Heart right ventricle (tissue), 16 donors: ENCODE measurements at places on chromosomes 4 and X. TPM values are rescaled to one million over a fixed set of nuclear protein-coding genes. Genes with fewer than 3 reads are reported as not detected.

- no peaks in the 10 kb centered on the region for H3K36me3 ChIP-seq
- no peak overlapping the region for H3K27ac ChIP-seq
- no peaks in the 10 kb centered on the region for H3K27me3 ChIP-seq
- H3K4me3 ChIP-seq, result no peak overlapping the region
Observed at GRCh38 chr4:135227842-135228241, 1026.3 kb upstream of the PABPC4L start.

DNA sequence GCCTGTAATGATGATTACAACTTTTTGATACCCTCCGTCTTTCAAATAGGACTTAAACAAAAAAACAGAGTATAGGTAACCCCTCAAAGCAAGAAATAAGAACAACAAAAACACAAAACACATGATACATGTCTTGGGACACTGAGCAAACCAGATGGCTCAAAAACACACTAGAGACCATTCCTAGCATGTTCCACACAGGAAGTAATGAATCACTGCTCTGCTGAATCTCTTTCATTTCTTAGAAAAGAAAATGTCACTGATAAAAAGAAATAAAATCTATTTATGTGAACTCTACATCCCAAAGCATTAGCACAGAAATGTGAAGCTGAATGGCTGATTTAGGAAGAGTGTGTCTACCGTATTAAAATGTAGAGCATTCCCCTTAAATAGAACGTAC lies 134.5 kb upstream of the IL15 start:
- no peak for DNase-seq
- no peaks in the 10 kb centered on the region for H3K4me1 ChIP-seq
- H3K4me3 ChIP-seq, result no peak overlapping the region
- no peaks in the 10 kb centered on the region for H3K27me3 ChIP-seq
- H3K27ac ChIP-seq, result no peak overlapping the region

DNA sequence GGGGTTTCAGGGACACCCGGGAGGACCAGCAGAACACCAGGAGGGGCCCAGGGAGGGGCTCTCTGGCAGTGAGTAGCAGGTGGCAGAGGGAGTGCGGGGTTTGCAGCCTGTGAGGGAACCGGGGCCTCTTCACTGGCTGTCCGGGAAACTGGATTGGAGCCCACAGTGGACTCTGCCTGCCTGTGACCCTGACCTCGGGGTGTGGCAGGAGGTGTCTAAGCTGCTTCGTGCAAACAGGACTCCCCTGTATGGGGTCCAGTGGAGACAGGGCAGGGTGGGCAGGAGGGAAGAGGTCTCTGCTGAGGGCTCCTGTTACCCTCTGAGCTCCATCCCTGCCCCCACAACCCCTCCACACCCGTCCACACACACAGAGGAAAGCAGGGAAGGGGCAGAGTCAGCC lies 50.1 kb downstream of the FAM53A start:
- no peak overlapping the region for H3K4me3 ChIP-seq
- no peaks in the 10 kb centered on the region for H3K36me3 ChIP-seq
- DNase-seq, result no peak
- H3K27me3 ChIP-seq, result no peaks in the 10 kb centered on the region
- no peak overlapping the region for H3K27ac ChIP-seq
- H3K4me1 ChIP-seq, result no peaks in the 10 kb centered on the region

- DNase-seq, result no peak
- no peaks in the 10 kb centered on the region for H3K36me3 ChIP-seq
- no peaks in the 10 kb centered on the region for H3K27me3 ChIP-seq
- no peak overlapping the region for H3K27ac ChIP-seq
Observed at GRCh38 chr4:10979032-10979431, 294.5 kb upstream of the CLNK start.

- H3K4me1 ChIP-seq, result no peaks in the 10 kb centered on the region
- no peaks in the 10 kb centered on the region for H3K36me3 ChIP-seq
- DNase-seq, result no peak
- no peak overlapping the region for H3K4me3 ChIP-seq
Observed at GRCh38 chr4:158051401-158052235, 121.2 kb downstream of the GASK1B start.

DNA sequence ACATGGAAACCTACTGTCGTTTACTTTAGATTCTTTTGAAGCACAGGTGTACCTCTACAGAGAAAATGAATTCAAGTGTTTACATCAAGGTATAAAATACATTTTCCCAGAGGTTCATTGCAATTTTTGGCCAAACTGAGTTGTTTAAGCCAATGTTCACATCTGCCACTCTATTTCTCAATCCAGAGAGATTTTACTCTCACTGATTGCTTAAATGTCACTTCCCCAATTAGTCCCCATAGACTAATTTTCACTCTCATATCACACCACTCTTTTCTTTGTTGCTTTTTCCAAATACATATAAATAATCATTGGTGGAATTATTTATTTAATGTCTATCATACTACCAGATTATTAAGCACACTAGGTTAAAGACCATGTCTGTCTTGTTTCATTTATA lies 271.8 kb downstream of the PPP3CA start:
- no peaks in the 10 kb centered on the region for H3K27me3 ChIP-seq
- H3K36me3 ChIP-seq, result no peaks in the 10 kb centered on the region
- H3K4me1 ChIP-seq, result no peaks in the 10 kb centered on the region
- DNase-seq, result no peak
- no peak overlapping the region for H3K27ac ChIP-seq
- no peak overlapping the region for H3K4me3 ChIP-seq

GRCh38 chr4:41927796-41928499 lies 7.3 kb upstream of the TMEM33 start:
- no peak for DNase-seq
- no peak overlapping the region for H3K27ac ChIP-seq
- peaks cover 5% of the 10 kb centered on the region for H3K27me3 ChIP-seq
- H3K4me3 ChIP-seq, result no peak overlapping the region

DNA sequence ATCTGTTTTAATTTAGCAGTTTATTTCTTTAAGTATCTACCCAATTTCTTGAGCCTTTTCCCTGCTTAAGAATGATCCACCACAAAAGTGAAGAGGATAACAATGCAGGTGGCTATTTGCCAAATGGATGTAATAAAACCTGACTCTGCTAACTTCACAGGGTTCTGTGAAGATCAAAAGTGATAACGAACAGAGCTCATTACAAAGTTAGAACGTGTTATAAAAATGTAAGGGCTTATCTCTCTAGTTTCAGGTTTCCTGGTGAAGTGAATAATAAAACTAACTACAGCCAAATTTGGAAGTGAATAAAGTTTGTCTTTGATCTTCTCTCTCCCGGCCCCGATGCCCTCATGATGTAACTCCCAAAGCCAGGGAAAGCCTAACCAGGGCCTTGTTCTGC lies 497.9 kb downstream of the SMARCA1 start:
- H3K27ac ChIP-seq, result no peak overlapping the region
- no peak overlapping the region for H3K4me3 ChIP-seq
- no peaks in the 10 kb centered on the region for H3K36me3 ChIP-seq
- no peaks in the 10 kb centered on the region for H3K27me3 ChIP-seq
- no peaks in the 10 kb centered on the region for H3K4me1 ChIP-seq

DNA sequence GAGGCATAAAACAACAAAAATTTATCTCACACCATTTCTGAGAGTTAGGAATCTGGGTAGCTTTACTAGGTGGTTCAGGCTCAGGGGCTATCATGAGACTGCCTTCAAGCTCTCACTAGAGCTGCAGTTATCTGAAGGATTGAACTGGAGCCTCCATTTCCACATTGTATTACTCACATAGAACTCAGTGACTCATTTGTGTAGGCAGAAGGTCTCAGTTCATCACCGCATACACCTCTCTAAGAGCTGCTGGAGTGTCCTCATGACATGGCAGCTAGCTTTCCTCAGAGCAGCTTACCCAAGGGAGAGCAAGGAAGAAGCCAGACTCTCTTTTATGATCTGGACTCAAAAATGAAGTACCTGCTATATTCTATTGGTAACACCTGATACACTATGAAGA lies 389.2 kb downstream of the IQCM start:
- H3K4me1 ChIP-seq, result no peaks in the 10 kb centered on the region
- H3K27ac ChIP-seq, result no peak overlapping the region
- no peak overlapping the region for H3K4me3 ChIP-seq
- H3K27me3 ChIP-seq, result no peaks in the 10 kb centered on the region

DNA sequence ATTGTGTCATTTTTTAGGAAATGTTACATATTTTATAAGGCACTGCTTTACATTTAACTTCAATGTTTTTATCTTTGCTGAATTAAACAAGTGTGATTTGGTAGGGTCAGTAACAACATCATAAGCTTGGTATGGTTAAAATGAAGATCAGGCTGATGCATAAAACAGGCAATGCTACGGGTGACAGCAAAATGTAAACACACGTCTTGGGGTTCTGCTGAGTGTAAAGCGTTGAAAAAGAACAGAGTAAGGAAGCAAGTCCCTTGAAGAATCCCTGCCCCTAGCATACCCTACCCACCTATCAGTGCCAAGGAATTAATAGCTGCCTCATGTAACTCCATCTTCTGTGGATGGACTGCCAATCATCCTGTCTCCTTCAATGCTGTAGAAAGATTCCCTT lies 157.0 kb downstream of the CBLL2 start:
- H3K4me3 ChIP-seq, result no peak overlapping the region
- no peak overlapping the region for H3K27ac ChIP-seq
- H3K36me3 ChIP-seq, result no peaks in the 10 kb centered on the region
- no peaks in the 10 kb centered on the region for H3K4me1 ChIP-seq
- no peaks in the 10 kb centered on the region for H3K27me3 ChIP-seq
- no peak for DNase-seq

DNA sequence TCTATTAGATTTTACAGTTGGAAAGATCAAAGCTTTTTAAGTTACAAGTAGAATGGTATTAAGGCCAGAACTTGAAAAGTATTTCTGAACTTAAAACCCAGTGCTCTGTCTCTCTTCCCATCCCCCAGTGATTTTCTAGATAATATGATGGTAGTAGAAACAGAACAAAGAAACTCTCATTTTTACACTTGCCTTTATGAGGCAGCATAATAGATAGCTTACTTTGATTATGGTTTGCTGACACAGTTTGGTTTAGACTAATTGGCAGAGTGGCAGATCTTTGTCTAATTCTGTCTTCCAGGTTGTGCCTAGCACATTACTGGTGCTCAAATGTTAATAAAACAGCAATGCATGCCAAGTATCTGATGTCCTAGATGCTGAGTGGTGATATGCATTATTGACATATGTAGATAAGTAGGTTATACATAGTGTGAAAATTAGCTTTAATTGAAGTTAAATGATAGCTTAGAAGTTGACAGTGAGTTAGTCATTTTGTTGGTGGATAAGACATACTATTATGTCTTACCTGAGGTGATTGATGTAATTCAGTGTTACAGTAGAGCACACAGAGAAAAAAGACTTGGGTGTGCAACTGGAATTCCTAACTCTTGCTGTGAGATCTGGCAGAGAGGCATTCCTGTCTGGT lies 4.3 kb upstream of the RAPGEF2 start:
- H3K4me1 ChIP-seq, result peaks cover 10% of the 10 kb centered on the region
- DNase-seq, result no peak
- H3K27ac ChIP-seq, result no peak overlapping the region
- H3K4me3 ChIP-seq, result no peak overlapping the region

GRCh38 chr4:84688605-84689004 lies 105.7 kb downstream of the CDS1 start:
- peaks cover 3% of the 10 kb centered on the region for H3K36me3 ChIP-seq
- no peak for DNase-seq
- H3K27me3 ChIP-seq, result no peaks in the 10 kb centered on the region

GRCh38 chr4:87493115-87493514 lies 36.1 kb downstream of the SPARCL1 start:
- no peaks in the 10 kb centered on the region for H3K27me3 ChIP-seq
- H3K4me1 ChIP-seq, result peaks cover 50% of the 10 kb centered on the region
- H3K36me3 ChIP-seq, result peaks cover 24% of the 10 kb centered on the region
- H3K27ac ChIP-seq, result no peak overlapping the region
- H3K4me3 ChIP-seq, result no peak overlapping the region
- DNase-seq, result no peak

The LIMCH1 gene
- 361 TPM for total RNA-seq

The GSX2 gene
- total RNA-seq, result not detected

The NEIL3 gene
- total RNA-seq, result 0.88 TPM

GRCh38 chrX:153973127-153974002 lies 811 bp downstream of the TMEM187 start:
- peak overlapping the region; percentile 57 for H3K4me3 ChIP-seq
- peaks cover 29% of the 10 kb centered on the region for H3K4me1 ChIP-seq
- no peak for DNase-seq
- H3K27me3 ChIP-seq, result no peaks in the 10 kb centered on the region
- peak overlapping the region; percentile 100 for H3K27ac ChIP-seq
- H3K36me3 ChIP-seq, result no peaks in the 10 kb centered on the region

The FRAS1 gene
- total RNA-seq, result 3.3 TPM

DNA sequence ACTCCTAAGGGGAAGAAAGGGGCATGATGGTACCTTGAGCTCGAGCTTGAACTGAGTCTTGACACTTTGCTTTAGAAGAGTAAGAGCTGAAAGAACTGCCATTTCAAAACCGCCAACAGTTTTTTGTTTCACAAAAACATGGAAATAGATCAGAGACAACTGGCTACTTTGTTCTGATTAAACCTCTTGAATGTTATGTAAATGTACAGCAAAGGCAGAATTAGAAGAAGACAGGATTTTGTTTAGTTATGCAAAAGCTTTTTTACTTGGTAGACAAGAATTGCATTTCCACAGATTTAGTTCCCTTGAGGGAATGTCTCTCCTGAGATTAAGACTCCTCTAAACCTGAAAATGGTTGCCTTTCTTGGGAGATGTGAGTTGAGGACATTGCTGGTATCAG lies 33.3 kb upstream of the STPG2 start:
- H3K4me1 ChIP-seq, result no peaks in the 10 kb centered on the region
- no peaks in the 10 kb centered on the region for H3K36me3 ChIP-seq
- DNase-seq, result no peak
- H3K4me3 ChIP-seq, result no peak overlapping the region
- H3K27ac ChIP-seq, result no peak overlapping the region
- no peaks in the 10 kb centered on the region for H3K27me3 ChIP-seq

DNA sequence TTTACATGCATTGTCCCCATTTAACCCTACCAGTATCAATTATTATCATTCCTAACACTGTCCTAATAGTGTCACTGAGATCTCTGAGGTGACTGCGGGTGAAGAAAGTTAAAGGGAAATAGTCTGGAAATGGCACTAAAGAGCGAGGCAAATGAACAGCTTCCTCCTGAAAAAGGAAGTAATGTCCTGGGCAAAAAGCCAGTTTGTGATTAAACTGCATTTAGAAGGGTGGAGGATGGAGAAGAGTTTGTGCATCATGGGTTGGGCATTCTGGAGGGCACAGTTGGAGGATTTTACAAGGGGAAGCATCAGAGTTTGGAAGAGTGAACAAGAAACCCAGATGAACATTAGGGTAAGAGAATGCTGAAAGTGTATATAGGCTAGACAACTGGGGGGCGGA lies 60.5 kb upstream of the SLC25A4 start:
- no peak for DNase-seq
- no peak overlapping the region for H3K4me3 ChIP-seq
- no peaks in the 10 kb centered on the region for H3K4me1 ChIP-seq
- H3K27ac ChIP-seq, result no peak overlapping the region

The ATP7A gene
- 6.4 TPM for total RNA-seq

GRCh38 chr4:338759-339097 lies 1.1 kb downstream of the ZNF141 start:
- no peaks in the 10 kb centered on the region for H3K27me3 ChIP-seq
- DNase-seq, result peak; percentile 6
- peaks cover 3% of the 10 kb centered on the region for H3K4me1 ChIP-seq
- peak overlapping the region; percentile 68 for H3K4me3 ChIP-seq
- no peaks in the 10 kb centered on the region for H3K36me3 ChIP-seq

- no peak overlapping the region for H3K27ac ChIP-seq
- H3K4me1 ChIP-seq, result no peaks in the 10 kb centered on the region
- no peak for DNase-seq
- no peak overlapping the region for H3K4me3 ChIP-seq
- no peaks in the 10 kb centered on the region for H3K36me3 ChIP-seq
Observed at GRCh38 chr4:77395481-77395880, 210.1 kb upstream of the CXCL13 start.

The FGF16 gene
- not detected for total RNA-seq
